Activated naive CD8-positive, alpha-beta T cell treated with anti-CD3 and anti-CD28 coated beads for 36 hours (primary cell): ENCODE measurements at places on chromosomes 7 and 10. TPM values are rescaled to one million over a fixed set of nuclear protein-coding genes. Genes with fewer than 3 reads are reported as not detected.

DNA sequence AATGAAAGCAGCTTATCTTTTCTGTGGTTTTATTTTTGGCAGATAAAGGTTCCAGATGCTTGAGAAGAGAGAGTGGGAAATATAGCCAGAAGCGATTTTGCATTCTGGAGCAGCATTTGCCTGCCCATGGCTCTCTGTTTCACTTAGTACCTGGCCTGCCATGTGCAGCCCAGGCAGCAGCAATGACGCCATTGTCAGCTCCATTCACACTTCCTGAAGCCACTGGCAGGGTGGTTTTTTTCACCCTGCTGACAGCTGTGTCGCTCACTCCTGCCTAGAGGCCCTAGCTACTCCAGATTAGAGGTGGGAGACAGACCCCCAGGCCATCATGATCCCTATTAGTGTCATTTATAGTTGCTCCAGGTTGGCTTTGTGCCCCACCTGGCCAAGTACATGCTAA is 30.1 kb upstream of the NEUROD6 start:
- no peak for DNase-seq

DNA sequence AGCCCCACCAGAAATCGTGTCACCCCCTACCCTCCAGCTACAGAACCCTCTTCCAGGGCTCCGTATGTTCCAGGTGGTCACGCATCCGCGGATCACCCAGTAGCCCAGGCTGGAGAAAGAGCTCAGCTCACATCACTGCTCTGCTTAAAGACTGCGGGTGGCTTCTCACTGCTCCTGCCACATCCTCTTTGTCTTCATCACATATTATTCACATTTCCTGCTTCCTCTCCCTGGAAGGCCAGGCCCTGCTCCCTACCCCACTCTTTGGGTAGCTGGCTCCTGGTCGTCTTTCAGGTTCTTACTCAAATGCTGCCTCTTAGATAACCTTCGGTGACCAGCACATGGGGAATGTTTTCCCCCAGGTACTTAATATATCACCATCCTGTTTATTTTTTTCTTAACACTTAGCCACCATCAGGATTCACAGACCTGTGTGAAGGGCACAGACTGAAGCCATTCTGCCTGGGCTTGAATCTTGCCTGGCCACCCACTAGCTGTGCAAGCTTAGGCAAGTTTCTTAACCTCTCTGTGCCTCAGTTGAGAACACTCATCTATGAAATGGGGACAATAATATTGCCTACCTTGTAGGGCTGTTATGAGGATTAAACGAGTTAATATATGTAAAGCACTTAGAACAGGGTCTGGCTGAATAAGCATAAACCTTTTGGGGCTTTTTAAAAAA is 307.8 kb downstream of the PRPF18 start:
- DNase-seq: no peak

The C10orf90 gene
- not detected for total RNA-seq

The SERPINE1 gene
- 0.06 TPM for total RNA-seq

The TDRD1 gene
- 0.24 TPM for total RNA-seq

The MOGAT3 gene
- not detected for total RNA-seq

The C10orf105 gene
- 0.41 TPM for total RNA-seq
